Stimulated activated naive CD8-positive, alpha-beta T cell treated with anti-CD3 and anti-CD28 coated beads, Interleukin-15, Interleukin-2, amounts not matched to agents 100 U/mL and 50 U/mL, for 24 hours (primary cell): ENCODE measurements at places on chromosomes 1 and 21.

- DNase-seq, result peak; percentile 30
Observed at GRCh38 chr1:32539584-32540571, 651 bp downstream of the ZBTB8A start.

GRCh38 chr21:30340714-30341573 lies 3.5 kb upstream of the KRTAP27-1 start:
- peak; percentile 23 for DNase-seq

- peak; percentile 24 for DNase-seq
Observed at GRCh38 chr1:207335695-207336363, 14.4 kb downstream of the CD55 start.

- DNase-seq, result no peak
Observed at GRCh38 chr1:53024117-53024516, 37.9 kb upstream of the PODN start.

DNA sequence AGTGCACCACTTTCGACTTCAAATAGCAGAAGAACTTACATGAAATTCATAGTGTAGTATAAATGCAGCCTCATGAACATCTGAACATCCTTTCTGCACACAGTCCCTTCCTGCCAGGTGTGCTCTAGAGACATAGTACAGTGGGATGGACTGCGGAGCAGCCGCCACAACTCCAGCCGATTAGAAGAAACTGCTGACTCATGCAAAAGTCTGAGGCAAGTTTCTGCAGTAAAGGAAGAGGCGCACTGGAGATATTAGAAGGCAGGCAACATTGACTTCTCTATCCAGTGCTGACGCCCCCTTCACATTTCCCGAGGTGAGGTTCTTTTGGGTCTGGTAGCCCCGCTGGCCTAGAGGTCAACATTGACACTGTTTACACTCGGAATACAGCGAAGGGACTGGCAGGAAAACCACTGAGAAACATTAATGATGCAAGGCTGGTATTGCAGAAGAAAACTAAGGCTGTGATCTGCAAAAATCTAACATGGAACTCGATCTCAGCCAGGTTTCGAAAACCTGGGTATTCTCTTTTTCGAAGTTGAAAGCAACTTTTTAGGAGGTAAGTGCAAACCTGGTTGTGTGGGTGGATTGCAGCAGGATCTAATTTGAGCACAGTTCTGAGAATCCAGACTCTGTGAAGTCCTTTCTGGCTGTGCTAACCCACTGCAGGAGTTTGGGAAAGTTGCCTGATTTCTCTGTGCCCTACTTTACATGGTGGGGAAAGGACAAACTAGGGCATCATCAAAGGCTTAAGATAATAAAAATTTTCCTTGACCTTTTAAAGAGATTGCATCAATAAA lies 90.7 kb downstream of the CDC7 start:
- no peak for DNase-seq

GRCh38 chr1:119853155-119853554 lies 41.9 kb upstream of the REG4 start:
- DNase-seq, result no peak

DNA sequence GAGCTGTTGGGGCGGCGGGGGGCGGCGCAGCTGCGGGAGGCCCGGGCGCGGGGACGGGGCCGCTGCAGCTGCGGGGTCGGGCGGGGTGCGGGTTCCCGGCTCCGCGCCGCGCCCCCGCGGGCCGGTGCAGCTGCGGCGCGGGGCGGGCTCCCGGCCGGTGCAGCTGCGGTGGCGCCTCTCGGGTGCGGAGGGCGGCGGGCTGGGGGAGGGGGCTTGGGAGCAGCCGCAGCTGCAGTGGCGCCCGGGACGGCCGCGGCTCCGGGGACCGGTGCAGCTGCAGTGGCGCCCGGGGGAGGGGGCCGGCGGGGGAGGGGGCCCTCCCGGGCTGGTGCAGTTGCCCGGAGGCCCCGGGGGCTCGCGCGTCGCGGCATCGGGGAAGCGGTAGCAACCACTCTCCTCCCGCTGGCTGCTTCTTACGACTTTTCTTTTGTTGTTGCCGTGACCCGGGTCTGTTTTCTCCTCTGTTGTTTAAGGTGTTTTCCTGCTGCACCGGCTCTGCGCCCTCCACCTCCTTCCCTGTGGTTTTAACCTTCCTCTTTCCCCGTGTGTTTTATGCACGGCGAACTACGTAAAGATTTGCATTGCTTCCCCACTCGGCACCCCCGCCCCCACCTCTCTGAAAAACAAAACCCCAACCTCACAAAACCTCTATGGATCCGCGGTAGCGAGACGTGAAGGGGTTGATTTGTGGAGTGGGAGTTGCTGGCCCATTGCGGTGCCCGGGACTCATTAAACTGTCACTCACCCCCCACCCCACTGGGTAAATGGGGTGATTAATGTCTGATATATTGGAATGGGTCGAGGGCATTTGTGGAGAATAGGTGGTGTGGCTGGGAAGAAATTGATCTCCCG lies 1.7 kb upstream of the ZBTB18 start:
- peak; percentile 49 for DNase-seq

GRCh38 chr1:234672349-234673135 lies 62.6 kb upstream of the IRF2BP2 start:
- DNase-seq, result no peak

DNA sequence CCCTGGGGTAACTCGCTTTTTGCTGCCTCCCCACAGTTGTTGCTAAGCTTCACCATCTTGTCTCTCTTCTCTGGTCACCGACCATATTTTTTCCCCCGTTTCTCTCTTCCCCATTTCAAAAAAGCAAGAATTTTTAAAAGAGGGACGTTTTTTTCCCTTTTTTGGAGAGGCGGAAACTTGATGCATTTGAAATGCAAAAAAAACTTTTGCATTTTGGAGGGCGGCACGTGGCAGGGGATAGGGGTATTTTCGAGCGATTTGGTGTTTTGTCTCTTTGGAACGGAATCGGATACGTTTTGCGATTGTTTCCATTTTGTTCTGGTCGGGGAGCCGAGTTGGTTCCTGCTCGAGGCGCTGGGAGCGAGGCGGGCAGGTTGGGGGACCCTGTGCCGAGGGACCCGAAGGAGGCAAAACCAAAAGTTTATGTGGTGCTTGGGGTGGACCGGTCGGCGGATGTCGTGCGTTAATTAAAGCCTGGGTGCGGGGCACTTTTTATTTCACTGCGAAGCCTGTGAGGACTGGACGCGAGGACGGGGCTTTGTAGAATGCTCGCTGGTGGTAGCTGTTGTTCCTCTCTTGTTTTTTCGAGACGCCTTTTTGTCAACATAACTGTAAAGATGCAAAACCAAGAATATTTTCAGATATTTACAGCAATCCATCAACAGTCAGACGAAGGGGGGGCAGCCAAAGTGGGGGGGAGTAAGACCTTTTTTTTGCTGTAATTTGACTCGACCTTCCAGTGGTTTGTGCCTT lies 884 bp downstream of the H3-3A start:
- peak; percentile 60 for DNase-seq

DNA sequence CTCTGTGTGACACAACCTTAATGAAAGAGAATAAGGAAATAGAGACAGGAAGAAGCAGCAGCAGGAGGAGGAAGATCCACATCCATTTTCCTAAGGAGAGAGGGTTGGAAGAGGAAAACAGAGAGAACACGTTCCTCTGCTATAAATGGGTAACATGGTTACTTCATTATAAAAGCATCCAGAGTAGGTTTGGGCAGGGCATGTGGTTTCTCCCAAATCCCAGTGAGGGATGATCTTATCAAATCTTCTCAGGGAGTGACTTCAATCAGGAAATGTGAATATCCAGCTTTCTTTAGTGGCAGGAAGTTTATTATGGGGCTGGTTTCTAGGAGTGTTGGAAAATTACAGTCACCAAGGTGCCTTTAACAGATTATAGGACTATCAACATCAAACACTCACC lies 11.1 kb downstream of the CYP2J2 start:
- no peak for DNase-seq
